ENCODE measurements at places on chromosomes 16 and 17.

GRCh38 chr17:27559506-27560481 lies 71.2 kb upstream of the LGALS9 start:
- DNase-seq, result no peak

GRCh38 chr16:27248036-27248435 lies 20.5 kb downstream of the NSMCE1 start:
- no peak for DNase-seq

GRCh38 chr17:16444258-16444886 lies 29.0 kb downstream of the TRPV2 start:
- no peak for DNase-seq

DNA sequence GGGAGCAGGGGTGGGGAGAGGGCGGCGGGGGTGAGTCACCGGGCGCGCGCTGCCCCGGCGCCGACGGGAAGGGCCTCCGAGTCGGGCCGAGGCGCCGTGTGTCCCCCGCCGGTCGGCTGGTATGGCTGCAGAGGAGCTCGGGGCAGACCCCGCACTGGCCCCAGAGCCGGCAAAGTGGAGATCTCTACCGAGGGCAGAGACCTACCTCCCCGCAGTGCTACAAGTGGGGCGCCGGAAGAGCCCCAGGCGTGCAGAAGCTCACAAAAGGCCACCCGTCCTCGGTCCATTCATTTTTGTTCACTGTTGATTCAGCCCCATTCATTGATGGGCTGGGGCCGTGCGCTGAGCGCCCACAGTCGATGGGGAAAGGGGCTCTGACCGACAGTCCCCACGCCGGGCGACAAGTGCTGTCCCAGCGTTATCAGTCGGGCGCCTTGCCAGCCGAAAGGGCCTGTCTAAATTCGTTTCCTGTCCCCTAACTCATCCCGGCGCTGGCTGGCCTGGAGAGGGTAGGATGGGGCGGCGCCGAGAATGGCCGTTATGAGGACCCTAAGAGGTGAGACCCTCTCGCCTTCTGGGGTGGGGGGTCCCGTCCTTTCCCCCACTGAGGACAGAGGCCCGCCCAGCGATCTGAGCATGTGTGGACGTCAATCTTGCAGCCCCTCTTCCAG lies 709 bp upstream of the ENO3 start:
- peak; percentile 56 for DNase-seq

GRCh38 chr16:78116946-78117345 lies 17.5 kb downstream of the WWOX start:
- DNase-seq, result no peak

GRCh38 chr16:83733301-83733700 lies 74.5 kb upstream of the HSBP1 start:
- DNase-seq, result no peak

DNA sequence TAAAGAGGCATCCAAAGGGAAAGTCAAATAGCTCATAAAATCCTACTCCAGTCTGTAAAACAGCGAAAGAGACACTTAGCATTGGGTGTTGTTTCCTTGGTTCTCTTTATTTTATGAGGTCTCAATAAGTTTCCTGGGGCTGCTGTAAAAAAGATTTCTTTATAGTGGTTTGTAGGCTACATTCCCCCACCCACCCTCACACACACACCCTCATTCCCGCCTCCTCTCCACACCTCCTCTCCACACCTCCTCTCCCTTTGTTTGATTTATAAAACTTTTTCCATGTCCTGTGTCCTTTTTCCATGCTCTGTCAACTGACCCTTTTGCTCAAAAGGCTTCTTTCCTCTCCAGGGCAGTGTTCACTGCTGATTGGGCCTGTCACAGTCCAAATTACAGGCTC lies 178.9 kb upstream of the SOX9 start:
- no peak for DNase-seq

DNA sequence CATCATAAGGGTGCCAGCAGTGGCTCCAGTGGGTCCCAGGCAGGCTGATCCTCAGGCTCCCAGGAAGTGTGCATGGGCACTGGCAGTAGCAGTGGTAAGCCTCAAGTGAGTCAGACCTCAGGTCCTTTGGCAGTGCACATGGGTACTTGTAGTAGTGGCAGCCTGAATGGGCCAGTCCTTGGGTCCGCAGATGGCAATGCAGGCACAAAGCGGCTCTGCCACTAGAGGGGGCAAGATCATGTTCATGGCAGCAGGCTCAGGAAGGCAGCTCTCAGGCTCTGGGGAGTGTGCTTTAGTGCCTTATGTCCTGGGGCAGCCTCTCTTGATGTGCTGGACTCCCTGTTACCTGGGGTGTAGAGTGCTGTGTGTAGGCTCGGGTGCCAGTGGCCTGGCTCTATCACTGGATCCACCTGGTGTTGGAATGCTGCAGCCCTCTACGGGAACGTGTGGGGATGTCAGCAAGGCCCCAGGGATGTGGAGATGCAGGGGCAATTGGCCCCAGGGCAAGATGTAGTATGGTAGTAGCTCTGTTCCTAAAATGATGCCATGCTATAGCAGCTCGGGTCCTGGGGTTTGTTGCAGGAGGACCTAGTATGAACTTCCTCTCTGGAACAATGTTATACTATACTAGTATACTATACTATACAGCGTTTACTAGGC lies 11.0 kb downstream of the ACSM3 start:
- DNase-seq, result no peak

DNA sequence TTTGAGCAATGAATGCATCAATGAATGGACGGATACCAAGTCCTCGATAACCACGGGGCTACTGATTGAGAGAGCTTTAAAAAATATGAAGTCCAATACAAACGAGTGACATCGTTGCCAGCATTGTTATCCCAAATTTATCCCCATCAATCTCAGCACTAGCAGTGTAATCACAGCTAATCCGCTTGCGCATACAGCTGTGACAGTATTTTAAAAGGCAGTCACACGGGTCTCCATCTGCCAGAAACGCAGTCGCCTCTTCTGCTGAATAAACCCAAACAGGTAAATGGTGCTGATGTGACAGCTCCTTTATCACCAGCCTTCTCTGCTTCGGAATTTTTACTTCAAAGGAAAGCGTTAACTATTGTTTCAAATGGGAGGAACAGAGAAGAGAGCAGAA lies 311.1 kb downstream of the XYLT1 start:
- DNase-seq, result no peak

Measured in C1 segment of cervical spinal cord (tissue), 14 donors.